Nucleus accumbens (tissue), 56 donors: ENCODE measurements at places on chromosomes 7 and 10.
A peak's percentile ranks its signal among the peaks of the same experiment; 100 is the strongest.

- DNase-seq, result no peak
Measured at GRCh38 chr7:81484261-81484660, 285.6 kb downstream of the HGF start.

GRCh38 chr10:107894516-107894915 lies 730.0 kb upstream of the SORCS1 start:
- DNase-seq, result no peak

DNA sequence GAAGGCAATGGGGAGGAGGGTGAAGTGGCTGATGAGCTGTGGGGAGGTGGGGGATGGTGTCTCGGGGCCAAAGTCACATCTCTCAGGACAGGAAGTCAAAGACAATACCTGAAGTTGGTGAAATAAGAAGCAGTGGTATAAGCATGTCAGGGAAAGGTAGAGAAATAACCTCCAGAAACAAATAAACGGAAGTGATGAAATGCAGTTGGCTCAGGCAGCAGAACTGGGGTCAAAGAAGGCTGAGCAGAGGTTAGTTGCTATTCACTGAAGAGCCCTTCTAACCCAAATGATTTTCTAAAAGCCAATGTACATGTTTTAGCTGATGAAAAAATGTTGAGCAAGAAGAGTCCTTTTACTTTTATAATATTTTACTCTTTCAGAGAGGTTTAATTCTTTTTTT lies 78.6 kb upstream of the ADRB1 start:
- DNase-seq, result no peak

GRCh38 chr7:30238721-30239441 lies 45.5 kb upstream of the ZNRF2 start:
- no peak for DNase-seq

DNA sequence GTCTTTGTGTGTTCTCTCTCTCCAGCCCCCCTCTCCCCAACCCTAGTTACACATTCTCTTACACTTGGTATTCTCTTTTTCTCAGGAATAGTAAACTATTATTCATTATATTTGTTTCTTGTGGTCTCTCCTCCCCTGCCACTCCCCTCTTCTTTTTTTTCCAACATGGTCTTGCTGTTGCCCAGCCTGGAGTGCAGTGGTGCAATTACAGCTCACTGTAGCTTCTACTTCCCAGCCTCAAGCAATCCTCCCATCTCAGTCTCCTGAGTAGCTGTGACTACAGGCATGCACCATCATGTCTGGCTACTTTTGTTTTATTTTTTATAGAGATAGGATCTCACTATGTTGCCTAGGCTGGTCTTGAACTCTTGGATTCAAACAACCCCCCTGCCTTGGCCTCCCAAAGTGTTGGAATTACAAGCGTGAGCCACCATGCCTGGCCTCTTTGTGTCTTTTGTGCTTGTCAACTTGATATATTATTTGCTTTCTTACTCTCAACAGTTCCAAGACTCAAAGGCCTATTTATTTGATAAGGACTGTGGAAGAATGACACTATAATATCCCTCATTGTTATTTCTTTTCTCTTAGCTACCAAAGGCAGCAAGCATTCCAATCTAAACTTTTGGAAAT lies 66.9 kb downstream of the MLLT10 start:
- no peak for DNase-seq

- DNase-seq, result no peak
Measured at GRCh38 chr10:85152911-85153310, 824.5 kb downstream of the CCSER2 start.

DNA sequence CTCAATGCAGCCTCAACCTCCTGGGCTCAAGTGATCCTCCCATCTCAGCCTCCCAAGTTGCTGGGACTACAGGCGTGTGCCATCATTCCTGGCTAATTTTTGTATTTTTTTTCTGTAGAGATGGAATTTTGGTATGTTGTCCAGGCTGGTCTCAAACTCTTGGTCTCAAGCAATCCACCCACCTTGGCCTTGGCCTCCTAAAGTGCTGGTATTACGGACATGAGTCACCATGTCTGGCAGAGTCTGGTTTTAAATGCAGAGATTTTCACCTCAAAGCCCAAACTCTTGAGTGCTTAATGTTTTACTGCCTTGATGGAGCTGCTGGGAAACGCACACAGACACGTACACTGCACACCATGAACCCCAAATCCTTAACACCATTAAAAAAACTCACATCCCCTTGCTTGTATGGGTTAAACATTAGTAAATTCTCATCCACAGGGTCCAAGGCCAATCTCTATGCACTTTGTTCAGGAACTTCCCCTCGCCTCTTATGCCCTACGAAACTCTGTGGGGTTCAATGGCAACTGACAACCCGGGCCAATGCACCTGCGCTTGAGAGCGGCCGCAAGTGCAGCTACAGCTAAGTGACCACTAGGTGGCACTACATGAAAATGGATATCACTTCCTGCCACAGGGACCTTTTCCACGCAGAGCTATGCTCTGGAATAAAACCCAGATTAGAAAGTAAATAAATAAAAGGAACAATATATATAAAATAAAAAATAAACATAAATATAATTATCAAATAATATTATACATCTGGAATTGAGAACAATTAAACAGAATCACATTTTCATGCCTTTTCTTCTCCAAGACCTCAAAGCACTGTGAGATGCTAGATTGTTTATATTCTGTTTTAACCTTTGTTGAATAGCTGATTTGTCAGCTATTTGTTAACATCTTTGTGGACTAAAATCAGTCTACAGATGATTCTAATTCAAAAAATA lies 66.9 kb upstream of the AFAP1L2 start:
- peak; percentile 19 for DNase-seq

GRCh38 chr10:48475943-48476278 lies 129.0 kb downstream of the ARHGAP22 start:
- no peak for DNase-seq

- no peak for DNase-seq
Measured at GRCh38 chr7:99975782-99976521, at the start of gene AZGP1. Gene AZGP1 (minus strand): TSS chr7:99976031. CDS start chr7:99976020, 11 bp downstream.

DNA sequence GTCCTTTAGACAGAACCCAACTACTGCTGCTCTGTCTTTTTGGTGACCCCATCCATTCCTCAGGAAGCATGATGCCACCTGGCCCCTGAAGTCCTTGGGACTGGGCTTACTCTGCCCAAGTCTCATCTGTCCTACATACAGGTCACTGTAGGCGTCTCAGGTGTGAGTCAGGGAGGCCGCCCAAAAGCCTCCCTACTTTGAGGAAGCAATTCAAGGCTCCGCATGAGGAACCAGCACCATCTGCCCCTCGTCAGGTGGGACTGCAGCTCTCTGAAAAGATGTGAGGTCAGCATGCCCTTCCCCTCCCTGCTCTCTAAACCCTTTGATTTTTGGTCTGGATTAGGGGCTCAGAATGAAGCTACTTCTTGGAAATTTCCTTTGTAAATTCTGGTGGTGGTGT lies 354.8 kb downstream of the CXCL12 start:
- no peak for DNase-seq
